ENCODE measurements at places on chromosomes 13 and 19. TPM values are rescaled to one million over a fixed set of nuclear protein-coding genes. Genes with fewer than 3 reads are reported as not detected.

TEX29 gene
- total RNA-seq = not detected

C13orf46 gene
- total RNA-seq = 0.15 TPM

CLDN10 gene
- not detected for total RNA-seq

CAMSAP3 gene
- total RNA-seq = not detected

SYNGR4 gene
- not detected for total RNA-seq

DIRAS1 gene
- 2.0 TPM for total RNA-seq

IZUMO4 gene
- total RNA-seq = 1.3 TPM

ZNRF4 gene
- total RNA-seq = not detected

TRPC4 gene
- total RNA-seq = 0.44 TPM
